ENCODE measurements at places on chromosomes 4 and X.

DNA sequence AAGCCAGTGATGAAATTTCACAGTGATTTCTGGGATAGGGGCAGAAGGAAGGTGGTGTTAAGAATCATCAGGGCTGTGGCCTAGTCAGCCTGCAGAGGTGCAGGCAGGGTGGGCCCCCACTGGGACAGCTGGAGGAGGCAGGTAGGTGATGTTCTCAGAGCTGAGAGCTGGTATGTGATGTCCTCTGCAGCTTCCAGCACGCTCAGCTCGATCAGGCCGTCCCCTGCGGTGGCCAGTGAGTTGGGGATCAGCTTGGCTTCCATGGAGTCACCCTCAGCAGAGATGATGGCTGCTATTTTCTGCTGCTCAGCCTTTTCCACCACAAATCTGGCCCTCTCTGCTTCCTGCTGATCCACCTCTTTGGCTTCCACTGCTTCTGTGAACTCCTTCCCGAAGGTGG is 81.1 kb downstream of the IL1RAPL2 start:
- no peak for DNase-seq

GRCh38 chrX:24283127-24283794 is 30.6 kb downstream of the SUPT20HL2 start:
- no peak for DNase-seq

- no peak for DNase-seq
Observed at GRCh38 chr4:7430368-7430964, 4.3 kb downstream of the PSAPL1 start.

- DNase-seq = no peak
Observed at GRCh38 chr4:72779241-72779640, 210.2 kb upstream of the ADAMTS3 start.

- no peak for DNase-seq
Observed at GRCh38 chr4:142365391-142365790, 480.7 kb downstream of the INPP4B start.

- peak; percentile 52 for DNase-seq
Observed at GRCh38 chrX:9291629-9292028, 173.2 kb upstream of the TBL1X start.

GRCh38 chrX:153327561-153327960 is 6.0 kb upstream of the PNMA6F start:
- no peak for DNase-seq

- no peak for DNase-seq
Observed at GRCh38 chr4:27000820-27001219, 140.2 kb downstream of the STIM2 start.

DNA sequence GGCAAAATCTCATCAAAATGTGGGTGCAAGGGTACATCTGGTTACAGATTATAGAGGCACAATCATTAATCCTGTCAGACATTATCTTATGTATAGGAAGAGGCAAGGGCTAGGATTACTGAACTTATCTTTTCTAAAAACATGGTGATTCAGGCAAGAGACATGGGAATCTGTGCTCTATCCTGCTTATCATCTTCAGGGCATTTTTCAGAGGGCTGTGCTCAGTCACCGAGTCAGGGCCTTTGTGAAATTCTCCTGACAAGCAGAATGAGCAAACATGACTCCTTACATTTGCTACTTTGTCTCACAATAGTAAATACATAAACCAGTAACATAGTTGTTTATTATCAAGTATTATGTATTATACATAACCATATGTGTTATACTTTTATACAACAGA is 84.2 kb upstream of the KCTD8 start:
- no peak for DNase-seq

DNA sequence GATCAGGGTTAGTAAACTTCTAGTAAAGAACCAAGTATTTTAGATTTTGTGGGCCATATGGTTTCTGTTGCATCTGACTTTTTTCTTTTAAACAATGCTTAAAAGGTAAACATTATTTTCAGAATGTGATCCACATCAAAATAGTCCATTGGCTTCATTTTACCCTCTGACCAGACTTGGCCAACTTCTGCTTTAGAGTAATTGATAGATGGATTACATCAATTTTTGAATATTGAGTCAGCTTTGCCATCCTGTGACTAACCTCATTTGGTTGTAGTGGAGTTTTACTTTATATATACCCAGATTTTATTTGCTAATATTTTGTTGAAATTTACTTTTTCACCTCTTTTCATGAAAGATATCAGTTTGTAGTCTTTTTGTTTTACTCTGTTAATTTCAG is 559.8 kb downstream of the TLL1 start:
- no peak for DNase-seq

- DNase-seq = no peak
Observed at GRCh38 chrX:150842198-150842685, 56.2 kb downstream of the CD99L2 start.

DNA sequence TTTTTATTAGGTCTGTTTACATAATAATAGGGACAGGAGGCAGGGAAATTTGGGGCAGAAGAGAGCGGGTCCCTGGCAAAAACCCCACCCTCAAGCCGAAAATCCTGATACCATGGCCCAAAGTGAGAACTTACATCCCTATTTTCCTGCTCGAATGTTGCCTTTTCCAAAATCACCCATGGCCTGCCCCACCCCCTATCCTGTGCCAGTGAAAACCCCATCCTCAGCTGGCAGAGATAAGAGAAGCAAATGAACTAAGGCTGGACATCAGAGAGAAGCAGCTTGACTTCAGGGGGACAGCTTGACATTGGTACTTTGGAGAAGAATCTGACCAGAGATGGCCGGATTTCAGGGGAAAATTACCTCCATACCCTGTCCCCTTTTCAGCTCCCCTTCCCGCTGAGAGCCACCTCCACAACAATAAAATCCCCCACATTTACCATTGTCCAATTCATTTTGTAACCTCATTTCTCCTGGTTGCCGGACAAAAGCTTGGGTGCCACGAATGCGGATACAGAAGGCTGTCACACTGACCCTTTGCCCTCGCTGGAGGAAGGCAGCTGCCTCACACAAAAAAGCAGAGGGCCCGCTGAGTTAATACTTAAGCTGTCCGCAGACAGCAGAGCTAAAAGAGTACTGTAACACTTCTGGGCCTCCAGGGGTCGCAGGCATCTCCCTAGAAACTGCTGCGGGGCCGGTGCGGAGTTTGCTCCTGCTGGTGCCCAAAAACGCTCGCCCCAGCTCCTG is 196.2 kb downstream of the SNCA start:
- DNase-seq = no peak

DNA sequence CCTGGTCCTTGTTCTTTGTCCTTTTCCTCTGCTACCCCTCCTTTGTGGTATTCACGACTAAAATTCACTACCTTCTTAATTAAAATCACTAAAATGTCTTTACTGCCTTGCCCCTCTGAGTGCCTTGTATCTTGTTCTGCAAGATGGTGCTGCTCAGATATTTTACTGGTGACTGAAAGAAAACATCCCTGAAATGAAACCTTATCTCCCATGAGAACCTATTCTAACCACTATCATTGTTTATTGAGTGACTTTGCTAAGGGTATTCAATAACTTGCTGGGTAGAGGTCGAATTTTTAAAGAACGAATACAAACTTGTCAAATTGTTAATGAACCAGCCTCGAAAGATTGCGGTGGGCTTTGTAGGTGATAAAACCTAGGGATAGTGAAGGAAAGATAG is 52.8 kb downstream of the SPRY1 start:
- no peak for DNase-seq

DNA sequence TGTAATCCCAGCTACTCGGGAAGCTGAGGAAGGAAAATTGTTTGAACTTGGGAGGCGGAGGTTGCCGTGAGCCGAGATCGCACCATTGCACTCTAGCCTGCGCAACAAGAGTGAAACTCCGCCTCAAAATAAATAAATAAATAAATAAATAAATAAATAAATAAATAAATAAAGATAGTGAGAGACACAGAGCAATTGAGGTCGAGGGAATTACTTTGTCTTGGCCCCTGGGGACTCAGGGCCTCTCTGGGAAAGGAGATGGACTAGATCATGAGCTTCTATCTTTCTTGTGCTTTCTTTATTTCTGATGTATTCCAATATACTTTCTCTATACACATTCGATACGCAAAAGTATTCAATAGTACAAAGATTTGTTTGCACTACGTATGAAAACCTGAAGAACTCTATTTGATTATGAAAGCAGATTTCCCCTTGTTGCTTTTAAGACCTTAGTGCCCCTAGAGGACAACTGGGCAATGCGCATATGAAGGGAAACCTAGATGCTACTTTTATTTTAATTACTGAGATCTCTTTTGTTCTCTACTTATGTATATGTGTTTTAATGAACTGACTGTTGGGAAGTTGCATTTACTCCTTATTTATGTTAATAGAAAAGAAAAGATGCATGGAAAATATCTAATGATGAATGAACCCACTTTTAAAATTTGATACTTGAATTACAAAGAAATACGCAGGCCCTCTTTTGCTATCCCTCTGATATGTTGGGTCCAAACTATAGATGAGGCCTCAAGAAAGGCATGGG is 12.8 kb upstream of the ELOVL6 start:
- no peak for DNase-seq

DNA sequence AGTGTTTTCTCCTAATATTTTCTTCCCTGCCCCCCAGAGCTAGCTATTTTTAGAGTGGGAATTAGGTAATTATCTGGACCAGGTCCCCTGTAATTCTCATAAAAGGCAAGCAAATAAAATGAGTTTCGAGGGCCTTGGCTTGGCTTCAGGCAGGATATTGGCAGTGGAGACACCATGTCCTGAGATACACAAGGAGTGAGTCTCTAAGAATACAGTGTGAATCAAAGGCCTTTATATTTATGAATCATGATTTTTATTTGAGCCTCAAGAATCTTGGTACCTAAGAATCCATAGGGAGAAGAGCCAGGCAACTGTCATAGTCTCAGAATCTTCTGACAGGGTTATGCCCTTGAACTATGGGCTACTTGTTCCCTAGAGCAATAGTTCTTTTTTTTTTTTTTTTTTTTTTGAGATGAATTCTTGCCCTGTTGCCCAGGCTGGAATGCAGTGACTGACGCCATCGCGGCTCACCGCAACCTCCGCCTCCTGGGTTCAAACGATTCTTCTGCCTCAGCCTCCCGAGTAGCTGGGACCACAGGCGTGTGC is 205.4 kb downstream of the LDB2 start:
- no peak for DNase-seq

- DNase-seq = no peak
Observed at GRCh38 chrX:11137543-11138139, 26.5 kb downstream of the HCCS start.

DNA sequence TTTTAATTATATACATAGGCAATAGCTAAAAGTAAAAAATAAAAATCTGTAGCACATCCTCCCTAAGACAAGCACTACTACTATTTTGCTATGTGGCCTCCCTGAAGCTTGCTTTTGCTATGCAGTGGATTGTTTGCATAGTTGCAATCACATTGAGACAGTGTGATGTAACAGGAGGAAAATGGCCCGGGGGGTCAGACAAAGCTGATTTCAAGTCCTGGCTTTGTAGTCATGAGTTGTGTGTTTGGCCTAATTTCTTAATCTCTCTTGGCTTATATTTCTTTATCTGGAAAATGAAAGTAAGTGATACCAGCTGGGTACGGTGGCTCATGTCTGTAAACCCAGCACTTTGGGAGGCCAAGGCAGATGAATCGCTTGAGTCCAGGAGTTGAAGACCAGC is 166.6 kb downstream of the LHFPL1 start:
- DNase-seq = no peak

GRCh38 chrX:29422034-29422433 is 793.3 kb upstream of the MAGEB2 start:
- DNase-seq = no peak

DNA sequence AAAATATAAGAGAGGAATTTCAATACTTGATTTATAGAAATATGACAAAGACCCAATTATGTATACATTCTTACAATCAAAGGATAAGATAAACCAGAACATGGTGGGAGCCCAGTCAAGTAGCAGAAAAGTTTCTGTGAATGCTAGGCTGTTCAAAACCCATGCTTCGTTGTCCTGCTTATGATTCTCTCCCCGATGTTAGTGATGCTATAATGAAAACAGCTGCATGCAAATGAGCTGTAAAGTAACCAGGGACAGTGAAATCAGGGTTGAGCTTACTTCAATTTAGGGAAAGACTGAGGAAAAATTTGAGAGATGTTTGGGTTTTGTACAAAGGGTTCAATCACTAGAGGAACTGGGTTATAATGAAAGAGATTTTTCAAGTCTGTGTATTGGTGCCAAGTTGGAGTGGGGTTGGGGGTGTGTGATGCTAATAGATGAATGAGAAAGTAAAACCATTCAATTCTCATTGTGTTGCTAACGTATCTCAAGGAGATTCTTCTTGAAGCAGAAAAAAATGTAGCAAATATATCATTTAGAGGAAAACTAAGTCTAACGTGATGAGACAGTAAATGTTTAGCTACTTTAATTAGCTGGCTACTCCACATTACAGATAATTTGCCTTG is 59.3 kb upstream of the PPP1R2C start:
- no peak for DNase-seq

- no peak for DNase-seq
Observed at GRCh38 chr4:96012687-96013086, 172.8 kb downstream of the PDHA2 start.

GRCh38 chrX:19563746-19564145 is 48.4 kb upstream of the MAP3K15 start:
- DNase-seq = no peak

- no peak for DNase-seq
Observed at GRCh38 chr4:118175506-118175905, 141.2 kb downstream of the NDST3 start.

DNA sequence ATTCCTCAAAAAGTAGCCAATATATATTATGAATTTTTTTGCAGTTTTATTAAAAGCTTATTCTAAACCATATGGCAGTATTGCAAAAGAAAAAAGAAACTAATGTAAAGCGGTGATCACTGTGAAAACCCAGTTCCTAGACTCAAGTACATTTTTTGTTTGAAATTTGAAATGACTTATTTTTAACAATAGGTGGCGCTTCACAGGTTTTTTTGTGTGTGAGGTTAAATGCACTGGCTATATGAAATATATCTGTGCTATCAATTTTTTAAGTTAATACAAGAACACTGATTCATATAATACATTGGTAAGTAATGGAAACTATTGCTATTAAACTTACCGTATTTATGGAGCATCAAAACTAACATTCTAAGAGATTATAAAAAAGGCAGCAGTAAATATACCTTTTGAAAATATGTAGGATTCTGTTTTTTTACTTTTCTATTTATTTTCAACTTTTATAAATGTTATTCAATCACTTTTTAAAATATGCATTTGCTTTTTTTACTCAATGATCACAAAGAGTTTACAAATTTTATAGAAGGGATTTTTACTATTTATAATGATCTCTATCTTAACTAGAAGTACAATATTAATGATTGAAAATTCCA is 5.6 kb upstream of the SPRY1 start:
- no peak for DNase-seq

DNA sequence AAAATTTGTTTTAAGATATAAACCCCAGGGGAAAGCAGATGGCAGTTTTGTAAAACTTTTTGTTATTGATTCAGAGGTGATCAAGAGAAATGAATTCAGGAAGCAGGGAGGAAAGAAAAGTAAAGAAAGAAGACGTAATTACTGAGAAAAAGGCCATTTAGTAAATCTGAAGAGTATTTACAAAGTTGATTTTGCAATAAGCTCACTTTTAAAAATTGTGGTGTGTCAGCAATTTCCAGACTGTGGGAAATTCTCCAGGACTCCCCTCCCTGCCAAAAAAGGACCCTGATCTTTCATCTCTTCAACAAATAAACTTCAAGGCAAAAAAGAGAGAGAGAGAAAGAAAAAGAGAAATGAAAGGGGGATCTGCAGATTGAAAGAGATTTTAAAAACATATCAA is 36.6 kb downstream of the PCYT1B start:
- no peak for DNase-seq

GRCh38 chr4:174252412-174252811 is 31.1 kb downstream of the FBXO8 start:
- no peak for DNase-seq

- no peak for DNase-seq
Observed at GRCh38 chrX:41984628-41985027, 61.3 kb upstream of the CASK start.
